ENCODE measurements at places on chromosomes 2 and 18. TPM values are rescaled to one million over a fixed set of nuclear protein-coding genes. Genes with fewer than 3 reads are reported as not detected.

- DNase-seq = peak; percentile 89
Measured at GRCh38 chr2:216034065-216034464, 20.7 kb upstream of the MREG start.

SERPINB12 gene
- total RNA-seq = not detected

SPP2 gene
- total RNA-seq = not detected

DNA sequence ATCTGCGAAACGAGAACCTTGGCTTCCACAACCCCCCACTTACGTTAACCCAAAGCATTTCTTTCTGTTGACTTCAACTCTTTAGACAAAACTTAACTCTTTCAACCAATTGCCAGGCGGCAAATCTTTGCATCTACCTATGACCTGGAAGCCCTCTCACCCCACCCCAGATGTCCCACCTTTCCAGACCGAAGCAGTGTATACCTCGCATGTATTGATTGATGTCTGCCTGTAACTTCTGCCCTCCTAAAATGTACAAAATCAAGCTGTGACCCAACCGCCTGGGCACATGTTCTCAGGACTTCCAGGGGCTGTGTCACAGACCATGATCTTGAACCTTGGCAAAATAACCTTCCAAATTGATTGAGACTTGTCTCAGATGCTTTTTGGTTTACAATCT, 12.3 kb downstream of the AQP12B start:
- DNase-seq = no peak

- no peak for DNase-seq
Measured at GRCh38 chr2:161111531-161111930, 48.7 kb upstream of the TANK start.

GRCh38 chr2:56656826-56657225, 473.0 kb downstream of the CCDC85A start:
- DNase-seq = no peak

- peak; percentile 26 for DNase-seq
Measured at GRCh38 chr2:68465081-68465916, 1.8 kb downstream of the FBXO48 start.

GPR35 gene
- total RNA-seq = 7.9 TPM

GRCh38 chr18:80185545-80185944, 61.8 kb downstream of the PARD6G start:
- no peak for DNase-seq

GRCh38 chr2:219687272-219687671, 59.8 kb downstream of the SLC4A3 start:
- no peak for DNase-seq

DNA sequence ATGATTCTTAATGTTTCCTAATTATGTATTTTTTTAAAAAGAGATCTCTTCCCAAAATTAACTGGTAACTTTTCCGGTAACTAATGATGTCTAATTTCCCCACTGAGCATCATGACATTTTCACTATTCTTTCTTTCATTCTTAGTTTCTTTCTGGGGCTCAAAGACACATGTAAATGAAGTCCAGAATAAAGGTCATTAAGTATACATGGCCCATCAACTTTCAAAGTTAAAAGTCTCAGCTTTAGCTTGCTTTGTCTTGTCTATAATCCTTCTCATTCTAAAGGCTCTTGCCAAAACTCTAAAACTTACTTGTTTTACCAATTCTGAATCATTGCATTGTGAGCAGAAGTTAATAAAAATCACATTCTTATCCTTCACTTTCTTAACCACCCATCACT, 53.6 kb downstream of the ASXL2 start:
- DNase-seq = no peak

- DNase-seq = no peak
Measured at GRCh38 chr2:58032016-58032763, 14.4 kb upstream of the VRK2 start.

ALPG gene
- total RNA-seq = not detected

- DNase-seq = no peak
Measured at GRCh38 chr18:29629493-29630036, 1413.0 kb downstream of the DSC3 start.

DNA sequence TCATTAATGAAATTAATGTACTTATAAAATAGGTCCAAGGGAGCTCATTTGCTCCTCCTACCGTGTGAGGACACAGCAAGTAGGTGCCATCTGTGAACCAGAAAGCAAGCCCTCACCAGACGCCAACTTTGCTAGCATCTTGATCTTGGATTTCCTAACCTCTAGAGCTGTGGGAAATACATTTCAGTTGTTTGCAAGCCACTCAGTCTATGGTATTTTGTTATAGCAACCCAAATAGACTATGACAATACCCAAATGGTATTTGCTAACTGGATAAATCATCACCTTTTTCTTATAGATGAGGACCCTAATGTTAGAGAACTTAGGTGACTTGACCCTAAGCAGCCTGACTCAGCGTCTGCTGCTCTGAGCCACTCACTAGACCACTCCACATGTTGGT, 379.6 kb downstream of the HRH4 start:
- no peak for DNase-seq

GRCh38 chr2:237201461-237202287, 116.0 kb downstream of the COPS8 start:
- DNase-seq = no peak

ESPNL gene
- 0.43 TPM for total RNA-seq

DNA sequence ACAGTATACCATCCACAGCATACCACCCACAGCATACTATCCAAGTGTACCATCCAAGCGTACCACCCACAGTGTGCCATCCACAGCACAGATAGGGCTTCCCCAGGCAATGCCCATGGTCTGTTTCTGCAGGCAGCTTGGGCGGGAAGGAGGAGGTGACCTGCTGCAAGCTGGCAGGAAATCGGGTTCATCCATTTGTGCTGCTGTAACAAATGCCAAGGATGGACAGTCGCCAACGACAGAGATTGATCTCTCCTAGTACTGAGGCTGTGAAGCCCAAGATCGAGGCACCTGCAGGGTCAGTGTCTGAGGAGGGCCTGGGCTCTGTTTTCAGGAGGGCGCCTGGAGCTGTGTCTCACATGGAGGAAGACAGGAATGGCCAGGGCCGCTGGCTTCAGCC, 93.6 kb upstream of the SNTG2 start:
- DNase-seq = no peak

- DNase-seq = no peak
Measured at GRCh38 chr2:11096591-11096990, 58.7 kb upstream of the SLC66A3 start.

- DNase-seq = no peak
Measured at GRCh38 chr18:6405237-6406074, 9.3 kb downstream of the L3MBTL4 start.

DHX57 gene
- 14.4 TPM for total RNA-seq

DNA sequence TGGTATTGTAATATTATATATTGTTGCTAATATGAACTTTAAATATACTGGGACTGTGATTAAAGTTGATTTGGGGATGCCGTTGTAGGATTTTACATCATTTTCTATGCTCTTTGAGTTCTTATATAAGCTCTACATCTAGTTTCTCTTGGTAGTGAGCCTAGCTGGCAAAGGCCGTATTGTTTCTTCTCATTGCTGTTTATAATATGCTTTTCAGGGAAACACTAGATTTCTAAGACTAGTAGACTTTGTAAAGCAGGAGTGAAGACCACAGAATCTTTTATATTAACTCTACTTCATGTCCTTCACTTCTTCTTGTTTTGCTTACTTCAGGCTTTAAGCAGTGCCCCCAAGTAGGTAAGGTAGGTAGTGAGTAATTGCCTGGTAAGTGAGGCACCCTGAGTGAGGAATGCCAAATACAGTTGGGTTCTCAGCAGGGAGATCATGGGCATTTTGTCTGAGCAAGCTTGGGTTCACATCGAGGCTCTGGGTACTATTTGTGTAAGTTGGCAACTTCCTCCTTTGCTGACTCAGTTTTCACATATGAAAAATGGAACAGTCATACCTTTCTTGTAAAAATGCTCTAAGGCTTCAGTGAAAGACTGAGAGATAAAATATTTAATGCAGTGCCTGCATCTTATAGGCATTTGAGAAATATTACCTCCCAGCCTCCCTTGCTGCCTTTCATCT, 96.4 kb downstream of the RNF144A start:
- no peak for DNase-seq

- DNase-seq = no peak
Measured at GRCh38 chr18:9907867-9908266, 5.9 kb upstream of the VAPA start.

DNA sequence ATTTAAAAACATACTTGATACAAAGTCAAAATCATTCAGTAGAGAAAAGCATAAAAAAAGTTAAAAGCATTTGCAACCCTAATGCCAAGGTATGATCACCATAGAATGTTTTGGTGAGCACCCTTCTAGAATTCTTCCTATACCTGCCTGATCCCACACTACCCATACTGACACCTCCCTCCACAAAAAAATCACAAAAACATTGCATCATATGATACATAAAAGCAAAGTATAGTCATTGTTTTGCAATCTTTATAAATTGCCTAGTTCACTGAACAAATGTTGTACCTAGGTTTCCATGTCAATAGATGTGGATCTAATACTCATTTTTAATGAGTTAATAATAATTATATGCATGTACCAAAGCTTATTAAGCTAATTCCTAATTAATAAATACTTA, 54.1 kb downstream of the SLC9A4 start:
- no peak for DNase-seq

DNA sequence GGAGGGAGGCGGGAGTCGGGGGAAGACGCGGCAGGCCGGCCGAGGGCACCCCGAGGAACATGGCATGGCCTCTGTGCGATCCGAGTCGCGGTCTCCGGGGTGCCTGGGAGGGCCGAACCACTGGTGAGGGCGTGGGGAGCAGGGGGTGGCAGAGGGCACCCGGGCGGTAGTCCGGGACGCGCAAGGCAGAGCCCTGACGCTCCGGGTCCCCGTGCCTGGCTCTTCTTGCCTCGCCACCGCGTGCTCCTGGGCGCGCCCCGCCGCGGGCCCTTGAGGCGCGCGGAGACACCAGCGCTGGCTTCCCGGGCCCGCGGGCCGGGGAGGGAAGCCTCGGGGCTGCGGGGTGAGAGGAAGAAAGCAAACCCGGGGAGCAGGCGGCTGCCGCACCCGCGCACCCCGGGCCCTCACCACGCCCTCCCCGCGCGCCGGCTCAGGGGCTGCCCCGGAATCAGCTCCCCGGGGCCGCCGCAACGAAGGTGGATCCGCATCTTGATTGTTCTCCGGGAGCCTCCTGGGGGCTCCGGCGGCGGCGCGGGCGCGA, 4.3 kb downstream of the SOX11 start:
- no peak for DNase-seq

GRCh38 chr2:34480366-34480765, 881.3 kb upstream of the FAM98A start:
- no peak for DNase-seq

COL4A4 gene
- total RNA-seq = not detected
